Mesothelial cell of epicardium (in vitro differentiated cells): ENCODE measurements at places on chromosomes 4 and X. TPM values are rescaled to one million over a fixed set of nuclear protein-coding genes. Genes with fewer than 3 reads are reported as not detected.

GRCh38 chr4:155119006-155119405 lies 89.4 kb upstream of the NPY2R start:
- no peaks in the 10 kb centered on the region for H3K4me1 ChIP-seq
- DNase-seq, result no peak
- H3K36me3 ChIP-seq, result no peaks in the 10 kb centered on the region
- no peak overlapping the region for H3K4me3 ChIP-seq
- no peaks in the 10 kb centered on the region for H3K27me3 ChIP-seq
- no peak overlapping the region for H3K27ac ChIP-seq

The CXCL5 gene
- 0.22 to 0.45 TPM (median 0.38 TPM) in 3 replicates for total RNA-seq

GRCh38 chr4:77154761-77155499 lies 2.1 kb upstream of the CCNG2 start:
- H3K36me3 ChIP-seq, result no peaks in the 10 kb centered on the region
- H3K27me3 ChIP-seq, result peaks cover 4% of the 10 kb centered on the region
- no peak overlapping the region for H3K4me3 ChIP-seq
- no peak for DNase-seq

The RHOXF1 gene
- total RNA-seq, result 0.47 to 0.89 TPM (median 0.52 TPM) in 3 replicates

GRCh38 chr4:154560824-154561231 lies 2.0 kb upstream of the FGB start:
- H3K27ac ChIP-seq, result no peak overlapping the region
- H3K4me1 ChIP-seq, result peaks cover 30% of the 10 kb centered on the region
- no peaks in the 10 kb centered on the region for H3K27me3 ChIP-seq
- no peaks in the 10 kb centered on the region for H3K36me3 ChIP-seq

GRCh38 chr4:141329174-141329569 lies 108.5 kb downstream of the ZNF330 start:
- no peak for DNase-seq
- H3K4me1 ChIP-seq, result peaks cover 13% of the 10 kb centered on the region
- no peaks in the 10 kb centered on the region for H3K36me3 ChIP-seq

GRCh38 chr4:157271166-157271869 lies 50.8 kb downstream of the GRIA2 start:
- H3K27me3 ChIP-seq, result no peaks in the 10 kb centered on the region
- H3K27ac ChIP-seq, result no peak overlapping the region
- DNase-seq, result no peak
- no peaks in the 10 kb centered on the region for H3K36me3 ChIP-seq
- H3K4me3 ChIP-seq, result no peak overlapping the region

The FREM3 gene
- total RNA-seq, result not detected in 3 replicates
